ENCODE measurements at places on chromosomes 12 and 14.

- DNase-seq = no peak
Measured at GRCh38 chr12:93851257-93851671, 174.1 kb downstream of the CRADD start.

DNA sequence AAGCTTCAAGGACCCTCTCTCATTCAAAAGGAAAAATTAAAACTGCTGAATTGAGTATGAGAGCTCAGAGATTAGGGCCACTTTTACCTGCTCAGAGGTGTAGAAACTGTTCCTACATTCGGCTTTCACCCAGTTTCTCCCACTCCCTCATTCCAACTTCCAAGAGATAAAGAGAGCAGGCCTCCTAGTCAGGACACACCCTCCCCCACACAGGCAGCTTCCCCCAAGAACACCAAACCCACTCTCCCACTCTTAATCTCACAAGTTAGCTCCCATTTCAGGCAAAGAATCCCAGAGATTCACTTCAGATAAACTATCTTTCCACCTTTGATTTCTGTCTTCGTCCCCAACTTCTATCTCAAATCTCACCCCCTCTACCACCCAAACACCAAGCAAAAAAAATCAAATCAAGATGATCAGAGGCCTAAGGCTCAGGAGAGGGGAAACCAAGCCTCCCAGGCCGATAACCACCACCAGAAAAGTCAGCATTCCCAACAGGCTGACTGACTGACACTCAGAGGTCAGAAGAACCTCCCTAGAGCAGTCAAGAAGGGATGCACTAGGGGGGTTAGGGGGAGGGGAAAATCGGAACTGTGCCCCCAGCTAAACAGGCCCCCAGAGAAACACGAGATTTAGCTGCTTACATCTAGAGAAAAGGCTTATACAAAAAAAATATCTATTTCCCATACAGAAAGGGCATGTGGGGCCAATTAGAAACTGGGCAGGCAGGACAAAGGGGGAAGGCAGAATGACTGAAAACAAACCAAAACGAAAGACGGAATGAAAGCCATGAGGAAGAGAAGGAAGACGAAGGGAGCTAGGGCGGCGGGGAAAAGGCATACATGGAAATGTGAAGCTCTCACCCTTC, 13.2 kb upstream of the CDH24 start:
- no peak for DNase-seq

DNA sequence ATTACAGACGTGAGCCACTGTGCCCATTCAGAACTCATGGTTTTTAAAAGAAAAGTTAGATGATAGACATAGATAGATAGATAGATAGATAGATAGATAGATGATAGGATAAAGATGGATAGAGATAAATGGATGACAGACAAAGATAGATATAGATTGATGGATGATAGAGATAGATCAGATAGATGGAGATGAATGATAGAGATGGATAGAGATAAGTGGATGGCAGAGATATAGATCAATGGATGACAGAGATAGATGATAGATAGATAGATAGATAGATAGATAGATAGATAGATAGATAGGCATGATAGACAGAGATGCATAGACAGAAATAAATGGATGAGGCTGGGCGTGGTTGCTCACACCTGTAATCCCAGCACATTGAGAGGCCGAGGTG, 13.7 kb upstream of the SLC25A3 start:
- DNase-seq = no peak

GRCh38 chr12:27142101-27142721, 59.8 kb upstream of the C12orf71 start:
- DNase-seq = peak; percentile 74

- DNase-seq = peak; percentile 66
Measured at GRCh38 chr12:14366209-14367039, 942 bp downstream of the ATF7IP start.

DNA sequence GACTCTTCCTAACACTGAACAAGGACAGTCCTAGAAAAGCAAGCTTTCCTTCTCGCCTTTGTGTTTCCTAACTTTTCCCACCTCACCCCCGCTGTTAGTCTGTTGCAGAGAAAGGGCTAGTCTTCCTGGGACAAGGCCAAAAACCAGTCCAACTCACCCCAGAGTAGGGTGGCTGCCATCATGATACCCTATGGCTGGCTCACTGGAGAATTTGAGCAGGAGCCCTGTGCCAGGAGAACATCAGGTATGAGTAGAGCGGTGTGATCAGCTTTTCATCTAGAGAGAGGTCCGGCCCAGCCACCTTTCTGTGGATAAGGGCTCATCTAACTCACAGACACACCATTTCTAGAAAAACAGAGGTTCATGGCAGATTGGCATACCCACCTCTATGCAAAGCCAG, 16.7 kb upstream of the ZFP36L1 start:
- DNase-seq = no peak

DNA sequence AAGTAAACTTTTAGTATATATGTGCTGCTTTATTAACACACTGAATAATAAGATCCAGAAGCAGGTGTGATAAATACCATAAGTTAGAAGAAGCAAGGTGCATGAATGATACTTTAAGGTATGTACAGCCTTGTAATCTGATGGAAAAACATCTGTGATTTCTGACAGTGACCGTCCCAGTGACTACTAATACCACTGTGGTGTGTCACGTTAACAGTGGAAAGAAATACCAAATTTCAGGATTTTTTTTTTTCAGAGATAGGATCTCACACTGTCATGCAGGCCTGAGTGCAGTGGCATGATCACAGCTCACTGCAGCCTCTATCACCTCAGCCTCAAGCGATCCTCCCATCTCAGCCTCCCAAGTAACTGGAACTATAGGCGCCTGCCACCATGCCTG, 21.5 kb downstream of the SDS start:
- DNase-seq = no peak

Measured in SK-N-DZ (cell line).